GM23338 (cell line): ENCODE measurements at places on chromosomes 3 and 15.
A peak's percentile ranks its signal among the peaks of the same experiment; 100 is the strongest.

GRCh38 chr3:98274914-98275313 is 7.4 kb upstream of the OR5H2 start:
- no peak for DNase-seq

DNA sequence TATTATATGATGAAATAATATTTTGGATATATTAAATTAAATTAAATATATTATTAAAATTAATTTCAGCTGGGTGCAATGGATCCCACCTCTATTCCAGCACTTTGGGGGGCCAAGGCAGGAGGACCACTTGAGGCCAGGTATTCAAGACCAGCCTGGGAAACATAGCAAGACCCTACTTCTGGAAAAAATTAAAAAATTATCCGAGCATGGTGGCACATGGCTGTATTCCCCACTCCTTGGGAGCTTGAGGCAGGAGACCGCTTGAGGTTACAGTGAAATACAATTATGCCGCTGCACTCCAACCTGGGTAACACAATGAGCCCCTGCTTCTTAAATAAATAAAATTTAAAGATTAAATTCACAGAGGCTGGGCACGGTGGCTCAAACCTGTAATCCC is 61.4 kb downstream of the SH3BP5 start:
- no peak for DNase-seq

GRCh38 chr3:24290596-24290995 is 204.1 kb downstream of the THRB start:
- no peak for DNase-seq

DNA sequence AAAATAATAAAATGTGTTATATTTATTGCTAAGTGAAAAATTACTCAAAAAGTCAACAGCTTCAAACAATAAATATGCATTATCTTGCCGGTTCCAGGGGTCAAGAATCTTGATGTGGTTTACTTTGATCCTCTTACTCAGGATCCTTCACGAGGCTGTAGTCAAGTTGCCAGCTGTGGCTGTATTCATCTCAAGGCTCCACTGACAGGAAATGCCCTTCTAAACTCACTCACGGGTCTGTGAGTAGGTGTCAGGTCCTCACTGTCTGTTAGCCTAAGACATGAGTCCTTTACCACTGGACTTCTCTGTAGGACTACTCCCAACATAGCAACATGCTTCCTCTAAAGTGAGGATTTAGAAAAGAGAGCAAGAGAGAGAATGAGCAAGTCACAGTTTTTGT is 983.0 kb downstream of the SI start:
- peak; percentile 4 for DNase-seq

- DNase-seq: peak; percentile 24
These were observed 464.1 kb upstream of the CBLB start for GRCh38 chr3:106332884-106333283.

- DNase-seq: no peak
These were observed 32.5 kb upstream of the GP5 start for GRCh38 chr3:194431554-194431953.

DNA sequence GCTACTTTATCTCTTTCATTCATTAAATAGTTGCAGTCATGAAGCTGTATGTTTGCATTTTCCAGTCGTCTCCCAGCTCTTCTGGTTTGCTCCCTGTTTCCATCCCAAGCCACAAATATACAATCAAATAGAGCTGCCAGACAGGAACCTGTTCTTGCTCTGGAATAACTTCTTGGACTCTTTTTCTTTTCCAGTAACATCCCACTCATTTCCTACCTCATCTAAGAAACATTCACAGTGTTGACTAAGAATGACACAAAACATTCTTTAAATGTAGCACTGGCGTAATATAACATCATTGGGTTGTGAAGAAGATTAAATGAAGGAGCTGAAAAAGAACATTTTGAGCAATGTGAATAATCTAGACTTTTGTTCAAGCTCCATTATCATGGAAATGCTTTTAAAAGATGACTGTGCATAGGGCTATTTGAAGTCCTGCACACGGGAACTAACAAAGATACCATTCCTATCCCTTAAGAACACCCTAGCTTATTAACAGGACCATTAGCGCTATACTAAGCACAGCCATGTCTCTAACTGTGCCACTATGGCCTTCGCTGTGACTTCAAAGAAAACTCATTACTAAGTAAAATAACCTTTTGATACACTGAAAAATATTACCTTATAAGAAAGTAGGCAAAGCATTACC is 574.0 kb downstream of the NAALADL2 start:
- no peak for DNase-seq

- DNase-seq: peak; percentile 3
These were observed 845 bp downstream of the CNTN3 start for GRCh38 chr3:74613521-74614106.

GRCh38 chr15:81178365-81178764 is 18.3 kb upstream of the IL16 start:
- no peak for DNase-seq

- no peak for DNase-seq
These were observed 47.2 kb upstream of the KLF13 start for GRCh38 chr15:31279221-31280045.

GRCh38 chr3:24682141-24682547 is 187.5 kb upstream of the THRB start:
- DNase-seq: no peak

- DNase-seq: peak; percentile 21
These were observed 10.1 kb downstream of the ARL14 start for GRCh38 chr3:160686955-160687535.

GRCh38 chr3:125611908-125612307 is 16.6 kb upstream of the OSBPL11 start:
- DNase-seq: peak; percentile 13

GRCh38 chr3:10173926-10174435 is 9.3 kb downstream of the IRAK2 start:
- no peak for DNase-seq

GRCh38 chr15:27059610-27060202 is 88.7 kb downstream of the GABRG3 start:
- DNase-seq: peak; percentile 90

DNA sequence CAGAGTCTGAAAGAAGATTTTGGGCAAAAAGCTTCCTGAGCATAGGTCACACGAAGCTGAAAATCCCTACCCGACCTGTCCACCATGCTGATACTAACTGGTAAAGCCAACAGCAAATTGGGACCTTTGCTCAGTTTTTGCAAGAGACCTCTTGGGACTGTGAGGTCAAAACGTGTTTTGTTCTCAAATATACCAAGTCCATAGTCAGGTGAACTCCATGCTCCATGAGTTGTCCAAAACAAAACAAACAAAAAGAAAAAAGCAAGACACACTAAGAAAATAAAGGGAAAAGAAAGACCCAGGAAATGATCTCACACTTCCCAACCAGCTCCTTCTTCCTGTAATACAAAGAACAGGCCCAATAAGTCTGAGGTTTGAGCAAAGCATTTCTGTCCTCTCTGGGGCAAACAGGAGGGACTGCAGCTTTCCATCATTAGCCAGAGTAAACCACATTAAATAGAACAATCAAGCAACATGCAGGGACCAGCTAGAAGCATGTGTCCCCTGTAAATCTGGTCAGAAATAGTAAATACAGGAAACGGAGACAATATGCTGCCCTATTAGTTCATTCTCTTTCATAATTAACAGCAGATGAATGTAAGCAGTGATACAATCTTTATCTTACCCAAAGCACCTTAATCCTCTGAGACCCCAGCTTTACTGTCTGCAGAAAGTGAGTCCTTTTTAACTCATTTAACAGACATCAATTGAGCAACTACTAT is 125.0 kb upstream of the LIPC start:
- no peak for DNase-seq

DNA sequence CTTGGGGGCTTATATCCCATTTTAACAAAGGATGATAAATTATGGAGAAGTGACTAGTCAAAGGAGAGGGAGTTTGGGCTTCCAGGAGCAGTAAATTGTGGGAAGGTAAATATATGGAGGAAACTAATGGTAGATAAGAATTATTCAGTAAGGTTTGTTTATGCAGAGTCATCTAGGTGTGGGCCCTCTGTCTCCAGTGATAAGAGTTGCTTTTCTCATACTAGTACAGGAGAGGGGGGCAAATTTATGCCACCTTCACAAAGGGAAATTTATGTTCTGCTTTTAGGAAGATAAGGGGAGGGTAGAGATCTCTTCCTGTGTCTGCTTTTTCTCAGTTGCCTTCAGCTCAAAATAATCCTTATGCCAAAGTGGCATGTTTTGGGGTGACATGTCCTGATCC is 383.7 kb upstream of the PPP2R3A start:
- no peak for DNase-seq

GRCh38 chr3:143786219-143787191 is 61.8 kb downstream of the SLC9A9 start:
- no peak for DNase-seq
